M059J (cell line): ENCODE measurements at places on chromosomes 3 and 15.
A peak's percentile ranks its signal among the peaks of the same experiment; 100 is the strongest.

- DNase-seq = no peak
Measured at GRCh38 chr3:46453526-46454208, 11.0 kb downstream of the LTF start.

- DNase-seq = peak; percentile 40
Measured at GRCh38 chr3:127254730-127255129, 33.1 kb downstream of the PRR20G start.

- no peak for DNase-seq
Measured at GRCh38 chr15:43330780-43331087, 361 bp upstream of the LCMT2 start.

DNA sequence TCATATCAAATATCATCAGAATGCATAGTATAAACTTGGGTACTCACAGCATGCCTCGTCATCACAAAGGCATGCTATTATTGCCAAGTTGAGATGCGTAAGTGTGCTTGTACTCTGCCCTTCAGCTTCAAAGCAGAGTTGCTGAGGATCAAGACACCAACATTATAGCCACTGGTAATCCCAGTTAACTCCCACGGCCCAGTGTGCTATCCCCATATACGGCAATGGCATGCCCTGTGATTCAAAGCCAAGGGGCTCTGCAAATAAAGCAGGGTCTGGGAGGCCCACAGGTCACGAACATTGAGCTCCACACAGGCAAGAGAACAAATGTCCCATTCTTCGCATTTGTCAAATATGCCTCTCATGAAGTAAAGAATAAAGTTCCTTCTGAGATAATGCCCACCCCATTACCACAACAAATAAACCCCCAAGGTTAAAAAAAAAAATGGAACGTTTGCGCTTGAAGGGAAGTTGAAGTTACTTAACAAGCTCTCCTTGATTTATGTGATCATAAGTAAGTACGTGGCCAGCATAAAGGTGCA, 298.1 kb upstream of the NECTIN3 start:
- DNase-seq = peak; percentile 68

GRCh38 chr3:62128051-62128450, 245.3 kb downstream of the FEZF2 start:
- no peak for DNase-seq

- DNase-seq = no peak
Measured at GRCh38 chr3:195207056-195207455, 63.9 kb downstream of the XXYLT1 start.

- no peak for DNase-seq
Measured at GRCh38 chr15:24945711-24946110, 9.1 kb upstream of the SNRPN start.
